ENCODE measurements at places on chromosomes 5 and 9. TPM values are rescaled to one million over a fixed set of nuclear protein-coding genes. Genes with fewer than 3 reads are reported as not detected.

GRCh38 chr9:131645078-131645776 is 94.6 kb downstream of the RAPGEF1 start:
- DNase-seq = no peak

Gene ORM2
- total RNA-seq = 2.2 TPM

GRCh38 chr5:55620766-55621160 is 86.0 kb upstream of the PLPP1 start:
- no peak for DNase-seq

GRCh38 chr5:180290568-180291233 is 1.2 kb downstream of the MAPK9 start:
- DNase-seq = no peak

DNA sequence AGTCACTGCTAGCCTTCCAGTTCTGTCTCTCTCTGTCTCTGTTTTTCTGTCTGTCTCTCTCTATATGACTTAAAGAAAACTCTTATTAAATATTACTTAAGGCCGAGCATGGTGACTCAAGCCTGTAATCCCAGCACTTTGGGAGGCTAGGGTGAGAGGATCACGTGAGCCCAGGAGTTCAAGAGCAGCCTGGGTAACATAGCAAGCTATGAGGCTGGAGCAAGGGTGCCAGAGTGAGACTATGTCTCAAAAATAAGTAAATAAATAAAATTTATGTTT is 1.7 kb upstream of the GBGT1 start:
- DNase-seq = no peak

Gene AMACR
- 18.3 TPM for total RNA-seq

DNA sequence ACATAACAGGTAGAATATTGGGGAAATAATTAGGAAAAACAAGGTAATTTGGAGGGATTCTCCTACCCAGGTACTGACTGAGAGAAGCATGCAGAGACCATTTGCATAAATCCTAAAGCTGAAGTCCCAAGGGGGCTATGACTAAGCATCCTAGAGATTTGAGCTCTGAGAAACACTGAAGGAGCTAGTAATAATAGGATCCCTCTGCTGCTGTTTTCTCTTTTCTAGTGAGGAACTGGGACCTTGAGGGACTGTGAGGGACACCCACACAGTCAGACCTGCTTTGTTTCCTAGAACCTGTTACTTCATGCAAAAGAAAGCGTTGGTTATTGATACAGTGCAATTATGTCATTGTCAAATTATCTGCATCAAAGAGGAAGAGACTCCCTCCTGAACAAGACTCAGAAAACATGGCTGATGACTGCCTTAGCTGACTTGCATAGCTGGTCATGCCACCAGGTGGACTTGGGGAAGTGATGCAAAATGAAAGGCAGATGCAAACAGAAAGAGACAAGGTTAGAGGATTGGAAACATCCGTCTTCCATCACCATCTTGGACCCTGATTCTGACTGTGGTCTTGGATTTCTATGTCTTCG is 335.4 kb downstream of the NTRK2 start:
- DNase-seq = no peak

- DNase-seq = no peak
Measured at GRCh38 chr9:127926906-127927200, 3.7 kb downstream of the PIP5KL1 start.

GRCh38 chr5:38581597-38581996 is 25.2 kb upstream of the LIFR start:
- DNase-seq = no peak

- DNase-seq = no peak
Measured at GRCh38 chr5:6469836-6470235, 21.2 kb downstream of the UBE2QL1 start.

DNA sequence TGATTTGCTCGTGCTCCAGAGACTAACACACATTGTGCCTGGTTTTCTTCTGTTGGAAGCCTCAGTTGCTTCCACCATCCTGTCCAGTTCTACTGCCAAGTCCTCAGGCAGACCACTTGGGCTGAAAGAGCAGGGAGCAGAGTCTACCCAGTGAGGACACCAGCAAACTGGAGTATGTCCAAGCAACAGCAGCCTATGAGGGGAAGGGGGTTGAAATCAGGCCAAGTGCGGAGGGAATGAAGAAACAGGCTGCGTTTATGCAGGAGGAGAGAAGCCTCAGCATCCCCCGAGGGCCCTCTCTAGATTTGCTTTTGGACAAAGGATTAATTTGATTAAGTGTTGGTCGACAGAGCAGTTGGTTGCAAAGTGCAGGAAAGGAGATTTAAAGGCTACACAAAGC is 14.5 kb downstream of the DOCK2 start:
- DNase-seq = no peak

- DNase-seq = no peak
Measured at GRCh38 chr9:129230302-129230701, 52.2 kb upstream of the IER5L start.

DNA sequence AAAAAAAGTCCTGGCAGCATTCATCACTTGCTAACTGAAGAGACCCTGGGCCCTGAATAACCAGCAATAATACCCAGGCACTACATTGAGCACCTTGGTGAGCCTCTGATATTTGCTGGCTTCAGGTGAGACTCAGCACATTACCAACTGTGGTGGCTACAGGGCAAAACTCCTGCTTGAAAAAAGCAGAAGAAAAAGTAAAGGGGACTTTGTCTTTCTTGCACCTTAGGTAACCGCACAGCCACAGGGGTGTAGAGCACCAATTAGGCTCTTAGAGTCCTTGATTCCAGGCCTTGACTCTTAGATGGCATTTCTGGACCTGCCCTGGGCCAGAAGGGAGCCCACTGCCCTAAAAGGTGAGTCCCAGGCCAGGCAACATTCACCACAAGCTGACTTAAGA is 269.5 kb downstream of the AUH start:
- DNase-seq = no peak

Gene CDC26
- total RNA-seq = 36.0 TPM

DNA sequence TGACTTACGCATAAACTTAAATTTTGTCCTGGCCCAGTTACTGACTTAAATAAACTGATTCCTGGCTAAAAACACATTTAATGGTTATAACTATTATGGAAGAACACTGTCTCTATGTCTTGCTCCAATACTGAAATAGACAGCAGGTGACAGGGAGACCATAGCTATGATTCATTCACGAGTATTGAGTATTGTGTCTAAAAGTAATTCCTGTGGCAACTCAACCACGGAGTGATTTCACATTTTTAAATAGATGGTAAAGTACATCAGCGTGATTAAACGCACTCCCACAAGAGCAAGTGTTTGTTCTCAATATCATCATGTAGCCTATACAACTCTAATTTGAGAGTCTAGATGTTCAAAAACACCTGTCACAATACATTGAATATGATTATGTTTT is 35.9 kb upstream of the PCSK1 start:
- no peak for DNase-seq

- no peak for DNase-seq
Measured at GRCh38 chr9:74117151-74117550, 380.0 kb upstream of the RORB start.

DNA sequence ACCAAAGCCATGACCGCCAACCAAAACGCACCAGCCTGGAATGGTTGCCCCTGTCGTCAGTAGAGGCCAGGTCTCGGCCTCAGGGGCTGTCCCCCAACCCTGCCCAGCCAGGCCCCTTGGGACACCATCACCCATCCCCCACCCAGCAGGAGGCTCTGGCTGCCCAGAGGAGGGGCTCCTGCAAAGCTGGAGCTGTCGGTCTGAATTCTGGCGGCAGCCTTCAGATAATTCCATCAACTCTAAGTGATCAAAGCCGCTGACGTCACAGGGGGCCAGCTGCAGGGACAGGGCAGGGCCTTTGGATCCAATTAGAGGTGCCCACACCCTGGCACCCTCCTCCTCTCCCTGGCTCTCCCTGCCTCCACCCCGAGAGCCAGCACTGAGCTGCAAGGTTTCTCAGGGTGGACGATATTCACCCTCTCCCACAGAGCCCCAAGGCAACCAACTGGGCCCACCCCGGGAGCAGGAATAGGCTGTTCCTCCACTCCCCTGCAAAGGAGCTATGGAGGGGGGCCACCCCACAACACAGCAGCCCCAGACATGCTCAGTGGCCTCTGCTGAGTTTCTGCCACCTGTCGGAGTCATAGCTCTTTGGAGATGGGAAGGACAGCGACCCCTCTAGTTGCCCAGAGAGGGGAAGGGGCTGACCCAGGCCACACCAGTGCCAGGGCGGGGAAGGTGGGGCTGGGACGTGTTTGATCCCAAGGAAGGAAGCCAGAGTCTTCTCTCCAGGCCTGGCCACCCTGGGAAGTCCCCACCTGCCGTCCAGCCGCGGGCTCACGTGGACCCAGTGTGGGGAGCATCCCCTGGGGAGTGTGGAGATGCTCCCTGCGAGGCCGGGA is 78.4 kb downstream of the NTNG2 start:
- peak; percentile 76 for DNase-seq

Gene COL23A1
- total RNA-seq = 18.0 TPM

Gene EPB41L4B
- total RNA-seq = 11.8 TPM

Gene CDH6
- 5.3 TPM for total RNA-seq

DNA sequence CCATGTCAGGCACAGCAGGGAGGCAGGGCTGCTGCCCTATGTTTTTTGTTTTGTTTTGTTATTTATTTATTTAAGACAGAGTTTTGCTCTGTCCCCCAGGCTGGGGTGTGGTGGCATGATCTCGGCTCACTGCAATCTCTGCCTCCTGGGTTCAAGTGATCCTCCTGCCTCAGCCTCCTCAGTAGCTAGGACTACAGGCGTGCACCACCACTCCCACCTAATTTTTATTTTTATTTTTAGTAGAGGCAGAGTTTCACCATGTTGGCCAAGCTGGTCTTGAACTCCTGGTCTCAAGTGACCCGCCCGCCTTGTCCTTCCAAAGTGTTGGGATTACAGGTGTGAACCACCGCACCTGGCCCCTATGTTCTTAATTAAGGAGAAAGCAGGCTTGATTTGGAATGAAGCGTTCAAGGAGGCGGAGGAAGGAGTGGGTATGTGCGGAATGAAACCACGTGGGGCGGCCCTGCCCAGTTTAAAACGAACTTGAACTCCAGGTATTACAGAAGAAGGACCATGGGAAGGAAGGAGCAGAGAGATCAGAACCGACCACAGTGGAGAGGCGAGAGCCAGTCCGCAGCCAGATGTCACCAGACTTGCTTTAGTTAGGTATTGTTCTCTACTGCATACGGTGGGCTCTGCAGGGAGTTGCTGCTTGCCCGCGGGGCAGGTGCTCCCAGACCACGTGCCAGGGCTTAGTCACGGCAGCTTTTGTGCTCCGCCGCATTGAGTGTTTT is 34.9 kb upstream of the EPB41L4B start:
- DNase-seq = no peak

Gene CCDC152
- 6.6 TPM for total RNA-seq

Gene SLC6A19
- 0.07 TPM for total RNA-seq

Gene C5orf52
- total RNA-seq = not detected

DNA sequence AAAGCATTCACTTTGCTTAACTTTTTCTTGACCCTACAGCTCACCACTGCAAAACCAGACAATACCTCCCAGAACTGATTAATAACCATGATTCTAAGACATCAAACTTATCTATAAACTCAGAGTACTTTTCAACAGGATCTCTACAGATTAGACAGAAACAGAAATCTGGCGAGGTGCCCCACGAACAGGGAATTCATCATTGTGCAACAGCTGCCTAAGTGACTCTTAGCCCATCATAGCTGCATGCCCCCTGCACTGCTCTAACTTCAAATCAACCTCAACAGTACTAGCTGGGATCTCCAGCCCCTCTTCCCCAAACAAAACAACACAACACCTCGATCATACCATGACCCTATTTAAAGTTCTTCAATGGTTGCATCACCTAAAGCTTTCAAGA is 16.1 kb upstream of the COL23A1 start:
- DNase-seq = no peak

Gene F2RL2
- total RNA-seq = 0.69 TPM

Gene PCDHB14
- 0.26 TPM for total RNA-seq

GRCh38 chr9:6917162-6917561 is 159.4 kb downstream of the KDM4C start:
- no peak for DNase-seq

DNA sequence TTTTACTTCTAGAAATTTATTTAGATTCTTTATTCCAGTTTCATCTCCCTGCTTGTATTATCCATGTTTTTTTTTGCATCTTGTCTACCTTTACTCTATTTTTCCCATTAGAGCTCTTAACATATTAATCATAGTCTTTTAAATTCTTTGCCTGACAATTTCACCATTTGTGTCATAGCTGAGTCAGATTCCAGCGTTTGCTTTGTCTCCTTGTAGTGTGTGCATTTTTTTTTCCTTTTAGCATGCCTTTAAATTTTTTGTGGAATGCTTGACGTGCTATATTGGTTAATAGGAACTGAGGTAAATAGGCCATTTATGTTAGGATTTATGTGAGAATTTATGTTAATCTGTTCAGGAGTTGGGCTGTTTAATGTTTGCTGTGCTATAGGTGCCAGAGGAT is 41.8 kb upstream of the NFIL3 start:
- no peak for DNase-seq

Gene PTGR1
- total RNA-seq = 199 TPM

Gene DNM1
- total RNA-seq = 16.9 TPM

DNA sequence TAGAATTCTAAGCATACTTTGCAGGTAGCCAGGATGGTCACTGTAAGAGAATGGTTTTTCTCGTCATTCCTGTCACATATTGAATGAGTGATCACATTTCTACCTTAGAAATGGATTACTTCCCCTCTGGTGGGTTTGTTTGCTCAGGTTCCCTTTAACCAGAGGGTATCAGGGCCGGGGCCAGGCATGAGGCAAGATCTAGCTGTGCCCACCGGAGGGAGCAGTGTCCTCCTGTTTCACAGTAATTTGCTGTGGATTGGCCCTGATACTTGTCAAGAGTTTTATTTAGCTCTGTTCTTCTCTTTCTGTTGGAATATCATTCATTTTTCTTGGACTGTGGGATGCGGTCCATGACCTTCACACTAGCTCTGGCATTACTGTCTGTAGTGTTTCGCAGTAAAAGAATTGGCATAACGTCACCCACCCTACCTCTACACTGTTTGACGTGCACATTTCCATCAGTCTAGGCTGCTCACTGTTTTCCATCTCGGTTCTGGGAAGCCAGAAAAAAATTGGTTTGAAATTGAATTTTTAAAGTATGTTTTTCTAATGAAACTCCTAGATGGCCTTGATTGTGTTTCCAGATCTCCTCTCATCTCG is 42.4 kb upstream of the ZBED3 start:
- peak; percentile 54 for DNase-seq

Gene MVB12B
- 7.2 TPM for total RNA-seq

DNA sequence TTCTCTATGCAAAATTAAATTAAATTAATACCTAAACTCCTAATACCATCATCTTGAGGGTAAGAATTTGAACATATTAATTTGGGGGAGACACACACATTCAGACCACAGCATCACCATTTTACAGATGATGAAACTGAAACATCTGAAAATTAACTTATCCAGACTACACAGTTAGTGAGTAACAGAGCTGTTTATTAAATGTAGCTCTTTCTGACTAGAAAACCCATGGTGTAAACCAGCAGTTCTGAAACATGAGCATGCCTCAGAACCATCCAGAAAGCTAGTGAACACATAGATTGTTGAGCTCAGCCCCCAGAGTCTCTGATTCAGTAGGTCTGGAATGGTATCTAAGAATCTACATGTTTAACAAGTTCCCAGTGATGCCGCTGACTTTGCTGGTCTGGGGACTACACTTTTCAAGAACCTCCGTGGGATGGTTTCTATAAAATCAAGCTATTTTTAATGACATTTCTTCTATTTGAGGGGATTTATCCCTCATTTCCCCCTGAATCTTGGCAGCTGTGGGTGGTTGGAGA is 113.5 kb downstream of the RORB start:
- DNase-seq = no peak
